Effector CD4-positive, alpha-beta T cell (primary cell): ENCODE measurements at places on chromosomes 11 and 22.

DNA sequence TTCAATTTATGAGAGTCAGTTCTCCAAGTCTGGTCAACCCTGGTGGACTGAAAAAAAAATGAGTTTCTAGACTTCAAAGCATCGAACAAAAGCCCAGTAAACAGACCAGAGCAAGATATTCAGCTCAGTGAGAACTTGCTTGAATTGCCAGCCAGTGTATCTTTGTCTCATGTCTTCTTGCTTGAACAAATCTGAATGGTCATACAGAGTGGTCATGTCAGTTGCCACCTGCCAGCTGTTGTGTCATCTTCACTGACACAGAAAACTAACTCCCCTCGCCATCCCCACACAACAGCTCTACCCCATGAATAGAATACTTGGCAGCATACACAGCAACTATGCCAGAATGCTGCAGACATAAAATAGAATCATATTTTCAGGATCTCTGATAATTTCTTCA lies 27.5 kb upstream of the CALCB start:
- no peak for DNase-seq

DNA sequence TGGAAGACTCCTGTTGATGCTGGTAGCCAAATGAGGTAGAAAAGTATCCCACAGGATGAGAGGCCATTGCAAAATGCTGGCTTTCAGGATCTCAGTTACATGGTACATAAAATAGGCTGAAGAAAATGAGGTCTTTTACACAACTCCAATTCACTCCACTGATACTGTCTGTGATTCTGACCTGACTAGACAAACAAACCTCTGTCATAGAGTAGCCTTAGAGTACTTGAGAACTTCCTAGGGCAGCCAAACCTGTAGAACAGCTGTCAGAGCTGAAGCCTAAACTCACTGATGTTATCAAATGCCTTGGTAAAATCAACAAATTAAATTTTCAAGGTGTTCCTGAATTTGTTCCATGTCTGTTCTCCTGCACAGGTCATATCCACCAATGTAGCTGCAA lies 26.2 kb upstream of the POGLUT3 start:
- DNase-seq: no peak

DNA sequence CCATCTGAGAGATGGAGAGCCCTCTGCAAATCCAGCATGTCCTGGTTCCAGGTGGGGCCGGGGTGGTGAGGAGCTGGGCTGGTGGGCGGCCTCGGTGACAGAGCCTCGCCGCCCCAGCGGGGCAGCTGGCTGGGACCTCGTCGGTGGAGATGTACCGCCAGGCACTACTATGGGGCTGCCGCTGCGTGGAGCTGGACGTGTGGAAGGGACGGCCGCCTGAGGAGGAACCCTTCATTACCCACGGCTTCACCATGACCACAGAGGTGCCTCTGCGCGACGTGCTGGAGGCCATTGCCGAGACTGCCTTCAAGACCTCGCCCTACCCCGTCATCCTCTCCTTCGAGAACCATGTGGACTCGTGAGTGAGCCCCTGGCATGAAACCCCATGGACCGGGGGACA lies 7.0 kb downstream of the PLCB3 start:
- no peak for DNase-seq

- DNase-seq: no peak
Measured at GRCh38 chr22:24353121-24353520, 74.3 kb upstream of the ADORA2A start.
